ENCODE measurements at places on chromosomes 2 and 18. TPM values are rescaled to one million over a fixed set of nuclear protein-coding genes. Genes with fewer than 3 reads are reported as not detected.
A peak's percentile ranks its signal among the peaks of the same experiment; 100 is the strongest.

LGALSL gene
- 0.83 TPM for total RNA-seq

CTNNA2 gene
- total RNA-seq: not detected

GRCh38 chr2:219499058-219499307, 292 bp downstream of the GMPPA start:
- H3K27me3 ChIP-seq: peaks cover 37% of the 10 kb centered on the region
- H3K27ac ChIP-seq: peak overlapping the region; percentile 85
- H3K4me3 ChIP-seq: peak overlapping the region; percentile 85
- peaks cover 35% of the 10 kb centered on the region for H3K4me1 ChIP-seq
- H3K36me3 ChIP-seq: no peaks in the 10 kb centered on the region

DNA sequence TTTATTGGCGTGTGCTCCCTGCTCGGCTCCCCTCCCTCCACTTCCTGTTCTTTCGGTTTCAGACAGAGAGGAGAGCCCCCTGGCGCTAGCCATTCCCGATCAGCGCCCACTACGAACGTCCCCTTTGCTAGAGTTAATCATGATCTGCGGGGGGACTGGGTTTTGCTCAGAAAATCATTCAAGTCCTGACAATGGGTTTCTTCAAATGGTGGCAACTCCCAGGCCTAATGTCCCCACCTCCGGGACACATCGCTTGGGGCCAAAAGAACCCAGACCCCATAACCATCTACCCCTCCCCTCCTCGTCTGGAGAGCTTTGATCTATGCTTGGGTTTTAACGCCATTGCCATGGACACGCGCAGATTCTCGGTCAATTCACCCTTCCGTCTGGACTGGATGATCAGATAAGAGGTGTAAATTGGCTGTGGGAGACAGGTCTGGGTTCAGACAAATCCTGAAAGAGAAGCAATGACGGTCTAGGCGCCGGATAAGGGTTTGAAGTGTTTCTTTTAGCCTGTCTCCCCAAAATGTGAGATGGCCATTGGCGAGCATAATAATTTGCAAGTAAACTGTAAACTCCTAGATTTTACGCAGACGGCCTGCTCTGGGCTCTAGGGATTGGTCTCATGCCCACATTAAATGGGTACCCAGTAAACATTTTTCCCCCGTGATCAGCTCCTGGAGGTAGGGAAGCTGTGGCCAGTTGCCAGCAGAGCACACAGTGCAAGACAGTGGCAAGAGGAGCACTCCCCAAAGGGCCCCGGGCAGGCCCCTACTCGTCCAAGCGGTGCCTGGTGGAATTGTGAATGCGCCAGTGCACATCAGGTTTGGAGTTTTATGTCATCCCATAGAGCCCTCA, 4.7 kb downstream of the NRP2 start:
- H3K36me3 ChIP-seq: no peaks in the 10 kb centered on the region
- H3K27me3 ChIP-seq: peaks cover 73% of the 10 kb centered on the region
- no peak for DNase-seq
- H3K27ac ChIP-seq: no peak overlapping the region

- no peak for DNase-seq
- peaks cover 10% of the 10 kb centered on the region for H3K27me3 ChIP-seq
- no peak overlapping the region for H3K27ac ChIP-seq
- H3K4me1 ChIP-seq: no peaks in the 10 kb centered on the region
- H3K36me3 ChIP-seq: no peaks in the 10 kb centered on the region
Observed at GRCh38 chr18:292271-292670, 24.4 kb upstream of the THOC1 start.

GRCh38 chr18:36130039-36130831, 536 bp downstream of the ELP2 start:
- no peaks in the 10 kb centered on the region for H3K27me3 ChIP-seq
- peaks cover 14% of the 10 kb centered on the region for H3K36me3 ChIP-seq
- no peak for DNase-seq
- H3K4me3 ChIP-seq: peak overlapping the region; percentile 83

DNA sequence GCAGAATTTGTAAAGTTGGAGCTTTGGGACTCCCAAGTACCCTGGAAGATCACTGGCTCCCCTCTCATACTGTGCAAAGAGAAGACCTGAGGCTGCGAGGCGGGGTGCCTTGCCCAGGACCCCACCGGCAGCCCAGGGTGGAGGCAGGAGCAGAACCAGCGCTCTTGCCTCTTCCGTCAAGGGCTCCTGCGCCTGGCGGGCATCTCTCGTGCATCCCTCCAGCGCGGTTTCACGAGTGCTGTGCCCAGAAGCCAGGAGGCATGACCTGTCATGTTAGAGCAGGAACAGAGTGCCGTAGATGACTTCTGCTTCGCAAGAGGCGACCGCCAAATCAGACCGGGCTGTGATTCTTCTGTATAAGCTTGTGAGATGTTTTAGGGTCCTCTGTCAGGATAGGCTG, 77.3 kb downstream of the LDLRAD4 start:
- no peak overlapping the region for H3K27ac ChIP-seq
- H3K27me3 ChIP-seq: no peaks in the 10 kb centered on the region
- no peak for DNase-seq
- H3K36me3 ChIP-seq: no peaks in the 10 kb centered on the region
- H3K4me1 ChIP-seq: peaks cover 23% of the 10 kb centered on the region

All from activated CD4-positive, alpha-beta T cell treated with anti-CD3 and anti-CD28 coated beads, Interleukin-2, amount 10 ng/mL, durations not matched to agents 7 days and 5 days (primary cell).